Sigmoid colon (tissue), 7 donors: ENCODE measurements at places on chromosomes 2 and 18. TPM values are rescaled to one million over a fixed set of nuclear protein-coding genes. Genes with fewer than 3 reads are reported as not detected.

Gene TEX44
- not detected for total RNA-seq

Gene RNF125
- 3.0 TPM for total RNA-seq

Gene COL4A3
- total RNA-seq, result 1.6 TPM

Gene KCNIP3
- 23.8 TPM for total RNA-seq

Gene CD207
- total RNA-seq, result 0.71 TPM

Gene DNAH7
- total RNA-seq, result 1.9 TPM

Gene ITGA4
- total RNA-seq, result 9.7 TPM

Gene ELOA2
- total RNA-seq, result not detected

Gene PSMA8
- total RNA-seq, result not detected

Gene COMMD1
- total RNA-seq, result 59.2 TPM

Gene ERMN
- total RNA-seq, result not detected

Gene ALPG
- not detected for total RNA-seq

Gene TMEM247
- not detected for total RNA-seq

Gene SATB2
- total RNA-seq, result 1.8 TPM

Gene KLHL30
- 0.71 TPM for total RNA-seq

Gene DNAJC5G
- total RNA-seq, result 0.71 TPM

Gene GAL3ST2
- total RNA-seq, result 0.68 TPM

Gene SLC19A3
- total RNA-seq, result 2.0 TPM

Gene UGT1A4
- total RNA-seq, result not detected

Gene ST6GAL2
- total RNA-seq, result 1.8 TPM

Gene CLHC1
- 15.2 TPM for total RNA-seq

Gene RAB6C
- not detected for total RNA-seq

Gene STON1
- total RNA-seq, result 182 TPM

Gene COPS9
- 376 TPM for total RNA-seq

Gene PLEK
- 7.4 TPM for total RNA-seq

Gene RESP18
- total RNA-seq, result not detected

Gene KCNK3
- total RNA-seq, result 12.2 TPM

Gene ACKR3
- total RNA-seq, result 25.7 TPM

Gene ACMSD
- total RNA-seq, result not detected

Gene DDX18
- 40.0 TPM for total RNA-seq

Gene DAW1
- total RNA-seq, result not detected

Gene FLACC1
- total RNA-seq, result 1.6 TPM

Gene RSAD2
- total RNA-seq, result 12.5 TPM

Gene CHRND
- total RNA-seq, result not detected

Gene IL1B
- total RNA-seq, result 0.66 TPM

Gene BOLL
- total RNA-seq, result not detected

Gene SLC23A3
- total RNA-seq, result 0.99 TPM

Gene FAM161A
- total RNA-seq, result 3.6 TPM

Gene TMEFF2
- 1.4 TPM for total RNA-seq

Gene CYTIP
- 2.5 TPM for total RNA-seq

Gene TUBA4B
- total RNA-seq, result not detected

Gene SKOR2
- total RNA-seq, result not detected

Gene NYAP2
- 0.36 TPM for total RNA-seq

Gene ALLC
- not detected for total RNA-seq

Gene CCDC138
- total RNA-seq, result 3.3 TPM

Gene GPBAR1
- total RNA-seq, result 5.6 TPM

Gene CTNNA2
- 8.6 TPM for total RNA-seq

Gene BOD1L2
- total RNA-seq, result not detected

Gene ARHGAP15
- 11.1 TPM for total RNA-seq

Gene SFXN5
- 11.1 TPM for total RNA-seq

Gene AFF3
- 25.0 TPM for total RNA-seq

Gene POTEI
- not detected for total RNA-seq

Gene HOXD12
- 1.7 TPM for total RNA-seq

Gene COL6A3
- 416 TPM for total RNA-seq

Gene FBLN7
- 0.95 TPM for total RNA-seq

Gene SERPINB13
- total RNA-seq, result not detected

Gene OTOS
- total RNA-seq, result not detected

Gene UGT1A9
- total RNA-seq, result not detected
